ENCODE measurements at places on chromosomes 6 and 20.

GRCh38 chr6:35148167-35148741, 7.1 kb upstream of the TCP11 start:
- no peak for DNase-seq

DNA sequence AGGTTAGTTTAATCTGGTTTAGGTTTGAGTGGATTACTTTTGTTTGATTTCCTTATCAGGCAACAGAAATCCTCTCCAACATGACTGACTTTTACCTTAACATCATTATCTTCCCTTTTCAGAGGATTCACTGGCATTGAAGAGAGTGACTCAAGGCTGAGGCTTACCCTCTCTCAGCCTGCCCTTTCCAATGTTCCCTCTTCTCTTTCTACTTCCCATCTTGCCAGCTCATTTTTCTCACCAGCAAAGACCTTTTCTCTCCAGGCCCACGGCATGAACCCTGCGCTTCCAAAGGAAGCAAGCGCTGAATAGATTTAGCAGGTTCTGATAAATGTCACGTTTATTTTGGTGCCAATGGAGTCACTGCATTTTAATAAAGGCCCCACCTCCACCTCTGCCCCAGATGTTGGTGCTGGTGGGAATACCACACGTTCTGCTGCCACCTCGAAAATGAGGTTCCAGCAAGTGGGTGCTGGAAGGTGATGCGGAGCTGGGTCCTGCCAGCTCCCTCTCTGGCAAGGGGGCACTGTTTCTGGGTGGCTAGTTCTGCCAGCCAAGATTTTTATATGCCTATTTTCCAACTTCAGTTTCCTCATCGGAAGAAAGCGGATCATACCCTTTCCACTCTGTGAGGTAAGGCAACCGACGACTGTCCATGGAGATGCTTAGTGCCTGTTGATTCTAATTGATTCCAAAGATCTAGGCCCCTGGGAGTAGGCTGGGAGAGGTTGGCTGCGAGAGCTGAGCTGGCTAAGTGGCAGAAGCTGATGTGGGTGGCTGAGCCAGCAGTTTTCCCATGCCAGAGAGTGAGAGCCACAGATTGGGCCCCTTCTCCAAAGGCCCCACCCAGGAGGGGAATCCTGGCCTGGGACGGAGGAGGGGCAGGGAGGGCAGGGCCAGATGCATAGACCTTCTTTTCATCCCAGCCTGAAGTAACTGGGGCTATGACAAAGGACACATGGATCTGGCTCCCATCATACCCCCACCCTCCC, 87.7 kb upstream of the MAFB start:
- DNase-seq: no peak

GRCh38 chr20:40493071-40493470, 196.0 kb downstream of the MAFB start:
- no peak for DNase-seq

- DNase-seq: no peak
Measured at GRCh38 chr6:153081914-153082313, 49.2 kb downstream of the RGS17 start.

GRCh38 chr20:31642837-31643236, 5.1 kb downstream of the COX4I2 start:
- DNase-seq: no peak
